ENCODE measurements at places on chromosomes 6 and 20.

- no peak for DNase-seq
These were observed 162.9 kb upstream of the SASH1 start for GRCh38 chr6:148179786-148180185.

DNA sequence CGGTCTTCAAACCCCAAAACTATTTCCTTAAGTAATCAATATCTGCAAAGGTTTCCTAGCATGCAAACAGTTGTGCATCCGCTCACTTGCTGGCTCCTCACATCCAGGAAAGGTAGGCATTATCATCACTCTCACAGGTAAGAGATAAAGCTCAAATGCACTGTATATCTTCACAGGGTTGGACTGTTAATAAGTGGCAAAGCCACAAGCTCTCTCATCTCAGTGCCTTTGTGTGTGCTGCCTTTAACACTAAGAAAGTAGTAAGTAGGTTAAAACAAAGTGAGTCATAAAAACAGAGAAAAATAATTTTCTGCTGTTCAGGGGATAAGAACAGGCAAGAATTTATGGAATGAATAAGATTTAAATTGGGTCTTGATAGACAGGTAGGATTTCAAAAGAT, 21.3 kb downstream of the MAN1A1 start:
- no peak for DNase-seq

DNA sequence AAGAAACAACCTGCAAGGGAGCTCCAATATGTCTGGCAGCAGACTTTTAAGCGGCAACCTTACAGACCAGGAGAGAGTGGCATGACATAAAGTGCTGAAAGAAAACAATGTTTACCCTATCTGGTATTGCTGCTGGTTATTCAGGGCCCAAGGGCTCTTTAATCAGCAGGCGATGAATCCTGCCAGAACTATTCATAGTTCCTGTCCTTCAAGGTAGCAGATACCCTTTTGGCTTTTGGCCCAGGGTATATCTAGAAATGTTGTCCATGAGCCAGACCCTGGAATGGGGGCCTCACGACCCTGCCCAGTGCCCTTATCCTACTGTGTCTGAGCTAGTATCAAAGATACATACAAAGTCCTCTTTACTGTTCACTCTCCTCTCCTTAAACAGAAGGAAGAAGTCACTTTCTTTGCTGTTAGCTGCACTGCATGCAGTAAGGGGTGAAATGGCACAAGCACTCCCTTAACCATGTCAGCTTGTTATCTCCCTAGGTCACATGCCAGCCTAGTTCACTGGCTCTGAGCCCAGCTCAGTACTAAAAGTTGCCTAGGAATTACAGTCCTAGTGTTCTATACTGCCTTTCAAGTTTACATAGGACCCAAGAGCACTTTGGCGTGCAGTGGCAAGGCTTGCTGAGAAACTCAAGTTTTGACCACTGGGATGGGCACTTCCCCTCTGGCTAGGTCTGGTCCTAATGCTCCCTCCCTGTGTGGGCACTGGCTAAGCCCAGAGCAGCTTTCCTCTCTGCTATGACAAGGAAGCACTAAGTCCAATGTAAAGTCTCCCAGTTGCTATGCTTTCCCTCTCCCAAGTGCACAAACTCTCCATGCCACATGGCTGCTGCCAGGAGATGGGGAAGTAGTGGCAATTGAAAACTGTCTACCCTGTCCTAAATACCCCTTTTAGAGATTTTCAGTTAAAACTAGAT, 122.0 kb downstream of the HTR1B start:
- no peak for DNase-seq

- no peak for DNase-seq
These were observed 40.2 kb upstream of the CD83 start for GRCh38 chr6:14077193-14077867.

GRCh38 chr6:163745536-163746400, 331.2 kb downstream of the QKI start:
- peak; percentile 37 for DNase-seq

- no peak for DNase-seq
These were observed 38.7 kb upstream of the CHMP4B start for GRCh38 chr20:33772439-33772838.

DNA sequence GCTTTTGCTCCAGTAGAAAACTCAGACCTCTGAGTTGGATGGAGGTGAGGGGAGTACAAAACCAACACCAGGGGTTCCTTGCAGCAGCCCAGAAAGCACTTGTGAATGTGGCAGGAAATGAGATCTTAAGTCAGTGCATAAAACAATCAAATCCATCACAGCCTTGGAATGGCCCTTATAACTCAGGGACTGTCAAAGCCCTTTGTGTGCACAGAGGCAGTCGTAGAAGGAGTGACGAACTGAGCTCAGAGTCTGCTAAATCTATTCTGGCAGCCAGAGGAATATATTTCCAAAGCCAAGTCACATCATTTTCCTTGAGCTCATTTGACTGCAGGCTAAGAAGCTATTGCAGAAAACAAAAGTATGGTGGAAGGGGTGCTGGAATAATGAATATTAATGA, 676.6 kb downstream of the DHX35 start:
- peak; percentile 58 for DNase-seq

DNA sequence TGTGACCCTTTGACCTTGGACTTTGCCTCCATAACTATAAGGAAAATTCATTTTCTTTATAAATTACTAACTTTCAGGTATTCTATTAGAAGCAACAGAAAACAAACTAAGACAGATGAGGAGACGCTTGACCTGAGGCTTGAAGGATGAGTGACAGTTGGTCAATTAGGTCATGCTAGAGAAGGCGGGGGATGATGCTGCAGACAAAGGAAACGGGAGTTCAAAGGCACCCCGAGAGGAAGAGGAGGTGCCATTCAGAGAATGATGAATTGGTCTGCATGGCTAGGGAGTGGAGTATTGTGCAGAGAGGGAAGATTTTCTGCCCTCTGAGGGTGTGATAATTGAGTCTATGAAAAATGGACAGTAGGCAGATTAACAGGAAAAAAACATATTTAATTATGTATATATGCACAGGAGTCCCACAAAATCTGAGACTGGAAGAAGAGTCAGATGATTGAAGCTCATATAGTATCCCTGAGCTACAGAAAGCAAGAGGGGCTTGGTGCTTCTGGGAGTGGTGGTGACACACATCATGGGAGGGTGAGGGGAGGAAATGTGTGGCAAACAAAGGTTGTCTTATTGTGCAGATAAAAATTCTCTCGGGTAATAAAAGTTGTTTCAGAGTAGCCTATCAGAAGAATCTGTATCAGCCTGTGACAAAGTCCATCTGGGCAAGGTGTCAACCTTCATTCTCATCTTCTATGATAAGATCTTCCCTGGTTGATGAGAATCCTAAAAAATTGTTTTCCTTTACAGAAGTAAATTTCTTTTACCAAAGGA, 20.4 kb upstream of the FUCA2 start:
- DNase-seq = no peak

DNA sequence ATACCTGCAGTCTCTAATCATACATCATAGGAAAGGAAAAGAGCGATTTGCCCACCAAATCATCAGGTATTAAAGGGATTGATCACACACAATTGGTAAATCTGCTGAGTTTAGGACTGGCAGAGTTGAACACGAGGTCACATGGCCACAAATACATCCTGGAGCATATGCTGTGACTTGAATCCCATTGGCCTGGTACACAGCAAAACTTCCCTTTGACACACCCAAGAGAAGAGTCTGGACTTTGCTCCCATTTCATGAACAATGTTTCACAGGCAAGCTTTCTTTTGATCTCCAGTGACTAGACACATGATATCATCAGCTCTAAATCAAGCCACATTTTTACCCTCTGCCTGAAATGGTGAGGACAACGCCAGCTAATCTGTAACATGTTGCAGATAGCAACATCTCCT, 117.9 kb downstream of the ISM1 start:
- no peak for DNase-seq

GRCh38 chr6:168128631-168129291, 49.7 kb upstream of the FRMD1 start:
- no peak for DNase-seq

DNA sequence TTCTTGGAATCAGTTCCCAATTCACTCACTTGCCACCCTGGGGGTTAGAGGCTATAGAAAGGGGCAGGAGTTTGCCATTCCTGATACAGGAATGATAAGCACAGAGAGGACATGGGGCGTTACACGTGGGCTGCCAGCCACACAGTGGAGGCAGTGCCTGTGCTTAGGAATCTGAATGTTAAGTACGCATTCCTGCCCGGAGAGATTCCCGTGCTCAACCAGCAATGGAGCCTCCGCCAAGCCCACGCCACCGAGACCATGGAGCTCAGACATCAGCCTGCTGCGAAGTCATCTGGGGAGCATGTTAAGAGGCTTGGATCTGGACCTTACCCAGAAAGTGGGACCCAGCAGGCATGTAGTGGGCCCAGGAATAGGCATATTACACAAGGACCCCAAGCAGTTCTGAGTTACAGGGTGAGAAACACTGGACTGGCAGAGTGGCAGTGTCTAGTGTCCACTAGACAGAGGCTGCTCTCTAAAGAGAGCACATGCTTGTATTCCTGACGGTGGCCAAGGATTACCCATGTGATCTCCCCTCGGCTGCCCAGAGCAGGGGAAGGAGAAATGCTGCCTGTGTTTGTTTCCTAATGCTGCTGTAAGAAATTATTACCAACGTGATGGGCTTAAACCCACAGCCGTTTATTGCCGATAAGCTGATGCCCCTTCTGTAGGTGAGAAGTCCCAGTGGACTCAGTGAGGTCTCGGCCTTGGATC, 138.2 kb downstream of the BMP7 start:
- DNase-seq = no peak

GRCh38 chr6:125236536-125237327, 65.0 kb downstream of the HDDC2 start:
- no peak for DNase-seq

DNA sequence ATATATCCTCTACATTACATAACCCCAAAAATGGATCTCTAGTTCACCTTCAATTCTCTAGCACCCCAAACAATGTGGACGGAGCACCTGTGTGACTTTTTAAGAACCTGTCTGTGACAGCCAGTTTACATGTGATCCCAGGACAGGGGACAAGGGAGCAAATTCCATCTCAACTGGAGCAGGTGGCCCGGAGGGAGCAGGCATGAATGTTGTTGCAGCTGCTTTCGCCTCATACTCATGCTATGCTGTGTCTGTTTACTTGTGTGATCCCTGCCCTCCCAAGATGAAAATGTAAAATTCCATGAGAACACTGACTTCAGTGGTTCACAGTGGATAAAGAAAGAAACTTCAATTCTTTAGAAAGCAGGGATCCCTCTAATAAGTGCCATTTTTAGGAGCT, 600.3 kb downstream of the CDH26 start:
- DNase-seq = no peak

- no peak for DNase-seq
These were observed 294.7 kb downstream of the FOXC1 start for GRCh38 chr6:1904466-1904799.

DNA sequence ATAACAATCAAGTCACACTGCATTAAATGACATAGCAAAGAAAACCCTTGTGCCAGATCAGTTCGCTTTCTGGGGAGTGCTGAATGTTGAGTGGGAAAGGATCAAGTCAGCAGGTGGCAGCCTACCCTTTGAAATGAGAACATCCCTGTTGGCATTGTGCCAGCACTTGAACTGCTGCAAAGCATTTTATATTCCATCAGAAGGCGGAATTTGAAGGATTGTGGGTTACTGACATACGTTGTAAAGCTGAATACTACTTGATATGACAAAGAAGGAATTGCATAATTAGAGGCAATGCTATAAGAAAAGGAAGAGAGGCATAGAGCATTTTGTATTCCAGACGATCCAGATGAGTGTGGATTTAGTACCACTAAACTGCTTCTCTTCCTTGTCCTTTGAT, 26.5 kb downstream of the BCKDHB start:
- peak; percentile 43 for DNase-seq

DNA sequence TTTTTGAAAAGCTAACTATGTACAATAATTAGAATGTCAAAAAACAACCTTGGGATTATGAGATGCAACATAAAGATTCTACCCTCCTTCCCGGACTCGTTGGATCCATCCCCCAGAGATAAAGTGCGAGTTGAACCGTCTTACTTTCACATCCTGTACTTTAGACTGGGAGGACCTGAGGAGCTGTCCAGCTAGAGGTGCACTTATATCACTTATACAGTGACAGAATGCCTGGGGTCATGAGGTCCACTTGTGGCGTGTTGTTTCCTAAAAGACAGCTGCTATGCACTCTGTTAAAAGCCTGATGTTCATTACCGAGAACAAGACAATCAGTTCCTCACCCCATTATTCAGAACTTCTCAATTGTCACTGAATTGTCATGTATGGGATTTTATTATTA, 2.1 kb downstream of the CDS2 start:
- DNase-seq = no peak

GRCh38 chr6:4801491-4802110, 25.4 kb downstream of the CDYL start:
- no peak for DNase-seq

GRCh38 chr6:13624871-13625288, 9.7 kb downstream of the NOL7 start:
- peak; percentile 15 for DNase-seq

DNA sequence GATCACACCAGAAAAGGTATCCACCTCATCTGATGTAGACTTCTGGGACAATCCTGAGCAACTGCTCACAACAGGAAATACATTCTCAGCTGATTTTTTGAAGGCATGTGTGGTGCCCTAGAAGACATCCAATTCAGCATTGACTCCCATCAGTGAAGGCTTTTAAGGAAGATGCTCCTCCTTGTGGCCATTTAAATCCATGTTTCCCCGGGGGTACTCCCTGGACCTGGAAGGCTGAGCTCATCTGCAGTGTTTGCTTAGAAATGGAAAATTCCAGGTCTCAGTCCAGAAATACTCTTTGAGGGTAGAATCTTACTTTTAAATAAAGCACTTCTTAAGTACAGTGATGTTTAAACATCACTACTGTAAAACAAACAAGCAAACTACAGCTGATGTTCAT, 195.5 kb upstream of the PDE10A start:
- no peak for DNase-seq

DNA sequence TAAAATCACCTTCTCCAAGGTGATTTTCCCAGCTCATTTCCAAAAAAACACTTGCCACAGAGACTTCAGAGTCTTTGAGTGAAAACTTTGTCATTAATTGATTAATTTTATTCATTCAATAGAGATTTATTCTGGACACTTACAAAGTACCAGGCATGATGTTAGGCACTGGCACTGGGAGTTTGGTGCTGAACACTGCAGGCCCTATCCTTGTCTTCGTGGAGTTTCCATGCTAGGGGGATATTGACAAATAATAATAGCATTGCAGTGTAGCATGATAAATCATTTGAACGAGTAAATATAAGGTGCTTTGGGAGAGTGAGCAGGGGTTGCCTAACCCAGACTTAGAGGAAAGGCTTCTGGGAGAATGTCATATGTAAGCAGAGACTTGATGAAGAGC, 145.7 kb downstream of the SOX4 start:
- DNase-seq = no peak

GRCh38 chr6:154479771-154480639, 30.5 kb downstream of the CNKSR3 start:
- DNase-seq = peak; percentile 76

GRCh38 chr20:59771506-59772372, 161.7 kb downstream of the SYCP2 start:
- DNase-seq = no peak

GRCh38 chr6:167091805-167092107, 31.1 kb upstream of the CCR6 start:
- no peak for DNase-seq

Measured in renal pelvis (tissue), 12 donors.